Sciatic nerve (tissue), 2 donors: ENCODE measurements at places on chromosomes 6 and 20.

- DNase-seq: no peak
Observed at GRCh38 chr20:48538856-48539255, 288.9 kb downstream of the PREX1 start.

DNA sequence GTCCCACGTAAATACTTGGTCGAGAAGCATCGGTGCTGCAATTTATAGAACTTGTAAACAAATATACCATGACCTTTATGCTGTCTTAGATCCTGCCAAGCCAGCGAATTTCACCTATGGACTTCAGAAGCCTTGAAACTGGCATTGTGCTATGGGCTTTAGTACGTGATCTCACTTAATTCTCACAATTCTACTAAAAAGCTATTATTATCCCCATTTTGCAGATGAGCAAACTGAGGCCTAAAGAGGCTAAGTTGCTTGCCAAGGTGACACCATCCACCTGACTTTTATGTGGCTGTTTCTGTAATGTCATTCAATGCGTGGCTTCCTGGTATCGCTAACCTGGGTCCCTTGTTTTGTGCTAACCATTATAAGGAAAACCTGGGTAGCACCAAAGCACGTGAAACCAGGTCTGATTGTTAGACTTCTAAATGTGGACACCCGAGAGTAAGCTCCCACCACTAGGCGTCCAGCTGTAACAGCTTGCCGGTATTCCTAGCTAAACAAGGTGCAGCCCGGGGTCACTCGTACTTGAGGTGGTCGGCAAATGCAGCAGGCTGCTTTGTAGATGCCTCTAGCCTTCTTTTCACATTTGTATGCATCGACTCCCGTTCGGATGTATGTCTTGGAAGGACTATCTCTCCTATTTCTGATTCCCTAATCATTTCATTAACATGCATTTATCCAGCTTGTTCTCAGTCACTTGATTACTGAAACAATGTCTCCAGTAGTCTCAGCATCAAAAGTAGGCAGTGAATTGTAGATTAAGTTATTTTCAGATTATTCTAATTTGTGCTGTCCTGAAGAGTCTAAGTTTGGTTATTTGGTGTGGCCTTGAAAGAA lies 1.1 kb downstream of the SYNJ2 start:
- DNase-seq: peak; percentile 58

GRCh38 chr6:24327756-24328155 lies 30.1 kb downstream of the DCDC2 start:
- DNase-seq: no peak

GRCh38 chr6:9225441-9225871 lies 790.1 kb upstream of the SLC35B3 start:
- DNase-seq: no peak

DNA sequence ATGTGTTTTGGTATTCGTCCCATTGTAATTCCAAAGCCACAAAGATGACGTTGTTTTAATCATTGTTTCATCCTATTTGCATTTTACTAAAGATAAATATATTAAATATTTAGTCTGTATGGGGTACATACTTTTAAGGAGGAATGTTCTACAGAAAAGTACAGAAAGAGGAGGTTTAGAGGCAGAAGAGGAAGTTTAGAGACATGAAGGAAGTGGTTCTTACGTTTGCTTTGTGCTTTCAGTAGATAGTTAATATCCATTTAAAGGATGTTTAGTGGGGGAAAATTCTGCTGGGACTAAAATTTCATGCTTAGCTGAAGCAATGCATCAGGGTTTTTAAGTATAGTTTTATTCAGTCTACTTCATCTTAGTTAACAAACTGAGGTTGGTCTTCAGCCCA lies 116.6 kb downstream of the CRYBG1 start:
- no peak for DNase-seq

GRCh38 chr6:142013875-142014495 lies 118.7 kb upstream of the GJE1 start:
- no peak for DNase-seq

DNA sequence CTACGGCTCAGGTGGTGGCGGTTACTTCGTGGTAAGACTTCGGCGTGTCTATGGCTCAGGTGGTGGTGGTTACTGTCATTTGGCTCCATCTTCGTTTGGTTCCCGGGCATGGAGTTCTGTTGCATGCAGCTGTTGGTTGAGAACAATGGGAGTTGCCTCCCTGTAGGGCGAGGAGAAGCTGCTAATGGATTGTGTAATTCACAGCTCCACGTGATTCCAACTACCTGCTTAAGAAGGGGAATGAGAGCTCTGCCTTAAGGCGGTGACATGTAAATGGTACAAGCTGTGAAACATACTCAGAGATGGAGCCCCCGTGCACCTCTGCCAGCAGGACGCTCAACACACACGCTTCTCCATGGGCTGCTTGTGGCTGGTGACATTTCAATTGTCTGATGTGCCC lies 12.4 kb upstream of the DACT2 start:
- no peak for DNase-seq

GRCh38 chr20:51346686-51347485 lies 195.6 kb downstream of the NFATC2 start:
- no peak for DNase-seq

GRCh38 chr6:169142538-169142844 lies 111.2 kb downstream of the THBS2 start:
- no peak for DNase-seq

DNA sequence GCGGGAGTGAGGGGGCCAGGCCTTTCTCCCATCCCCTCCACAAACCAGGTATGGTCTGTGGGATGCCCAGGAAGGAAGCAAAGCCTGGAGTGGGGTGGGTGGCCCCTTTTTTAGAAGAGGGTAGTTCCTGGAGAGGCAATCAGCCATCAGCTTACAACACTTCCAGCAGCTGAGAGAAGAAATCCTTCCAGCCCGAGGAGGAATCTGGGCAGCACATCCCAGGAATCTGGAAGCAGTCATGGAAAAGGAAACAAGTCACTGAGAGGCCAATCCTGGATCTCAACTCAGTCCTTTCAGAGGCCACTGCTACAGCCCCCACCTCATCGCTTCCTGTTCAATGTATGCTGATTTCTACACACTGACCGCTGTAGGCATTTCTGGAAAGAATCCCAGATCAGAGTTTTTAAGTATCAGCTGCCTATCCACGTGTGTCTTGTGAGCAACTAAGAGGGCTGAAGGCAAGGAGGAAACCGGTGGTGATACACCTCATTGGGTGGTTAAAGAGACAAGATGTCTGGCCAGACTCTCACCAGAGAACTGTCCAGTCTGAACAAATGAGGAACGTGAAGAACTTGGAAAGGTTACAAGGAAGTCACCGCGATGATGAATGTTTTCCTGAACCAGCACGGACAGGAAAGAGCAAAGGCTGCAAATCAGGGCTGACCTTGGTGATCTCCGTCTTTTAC lies 92.9 kb upstream of the SHLD1 start:
- no peak for DNase-seq
